ENCODE measurements at places on chromosomes 2 and 18.

- DNase-seq, result no peak
Measured at GRCh38 chr2:216478151-216478550, 20.5 kb upstream of the RPL37A start.

DNA sequence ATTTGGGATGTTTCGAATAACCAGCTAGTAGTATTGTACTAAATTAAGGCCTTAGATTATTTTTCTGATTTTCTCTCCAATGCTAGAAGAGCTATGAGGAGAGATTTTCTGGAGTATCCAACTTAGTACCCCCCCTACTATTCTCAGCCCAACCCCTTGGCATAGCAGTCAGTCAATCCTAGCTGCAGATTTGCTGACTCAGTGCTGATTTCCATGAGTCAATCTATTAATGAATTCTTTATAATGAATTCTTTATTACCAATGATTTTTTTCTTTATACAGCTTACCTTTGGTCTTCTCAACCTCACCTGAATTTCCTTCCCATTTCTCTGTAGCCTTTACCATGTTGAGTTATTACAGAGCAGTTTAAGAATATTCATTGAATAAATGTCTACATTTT lies 192.8 kb upstream of the ETAA1 start:
- no peak for DNase-seq

DNA sequence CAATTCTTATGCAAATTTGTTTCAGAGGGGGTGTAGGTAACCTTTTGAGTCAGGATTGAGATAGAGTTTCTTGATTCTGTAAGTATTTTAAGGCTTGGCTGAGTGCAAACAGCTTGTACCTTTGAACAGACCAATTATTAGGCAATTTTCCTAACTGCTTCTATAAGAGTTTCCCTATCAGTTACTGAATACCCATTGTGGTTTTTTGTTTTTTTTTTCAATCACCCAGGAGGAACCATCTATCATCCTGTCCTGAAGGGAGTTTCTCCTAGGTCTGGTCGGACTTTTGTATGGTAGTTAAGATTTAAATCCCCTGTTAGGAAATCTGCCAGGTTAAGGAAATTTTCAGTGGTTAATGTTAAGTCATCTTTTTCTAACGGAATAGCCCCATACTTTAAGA lies 319.4 kb upstream of the SLC39A10 start:
- DNase-seq, result no peak

DNA sequence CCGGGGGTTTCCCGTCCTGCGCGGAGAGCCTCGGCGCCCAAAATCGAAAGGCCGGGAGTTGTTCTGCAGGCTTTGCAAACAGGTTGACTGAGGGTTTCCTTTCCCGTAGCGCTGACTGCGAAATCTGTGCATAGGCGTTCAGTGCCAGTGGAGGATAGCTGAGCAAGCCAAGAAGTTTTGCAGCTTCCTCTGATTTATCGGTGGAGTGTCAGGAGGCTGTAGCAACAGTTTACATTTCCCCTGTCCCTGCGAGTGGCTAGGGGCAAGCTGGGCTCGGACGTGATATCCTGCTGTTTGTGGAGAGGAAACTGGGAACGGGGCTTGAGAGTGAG lies 694 bp downstream of the THSD7B start:
- no peak for DNase-seq

DNA sequence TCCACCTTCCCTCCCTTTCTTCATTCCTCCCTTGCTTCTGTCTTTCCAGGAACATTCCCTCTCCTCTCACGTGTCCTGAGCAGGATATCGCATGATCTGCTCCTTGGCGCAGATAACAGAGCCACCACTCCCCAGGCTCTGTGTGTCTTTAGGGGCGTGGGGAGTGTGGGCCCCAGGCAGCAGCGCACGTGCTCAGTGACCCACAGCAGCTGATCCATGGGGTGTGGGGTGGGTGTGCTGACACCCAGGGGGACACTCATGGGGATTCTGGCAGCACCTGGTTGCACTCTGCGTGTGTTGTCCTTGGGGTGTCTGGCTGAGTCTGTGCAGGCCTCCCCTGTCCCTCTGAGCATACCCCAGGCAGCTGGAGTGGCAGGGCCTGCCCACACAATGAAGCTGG lies 9.9 kb upstream of the FOSL2 start:
- DNase-seq, result no peak

DNA sequence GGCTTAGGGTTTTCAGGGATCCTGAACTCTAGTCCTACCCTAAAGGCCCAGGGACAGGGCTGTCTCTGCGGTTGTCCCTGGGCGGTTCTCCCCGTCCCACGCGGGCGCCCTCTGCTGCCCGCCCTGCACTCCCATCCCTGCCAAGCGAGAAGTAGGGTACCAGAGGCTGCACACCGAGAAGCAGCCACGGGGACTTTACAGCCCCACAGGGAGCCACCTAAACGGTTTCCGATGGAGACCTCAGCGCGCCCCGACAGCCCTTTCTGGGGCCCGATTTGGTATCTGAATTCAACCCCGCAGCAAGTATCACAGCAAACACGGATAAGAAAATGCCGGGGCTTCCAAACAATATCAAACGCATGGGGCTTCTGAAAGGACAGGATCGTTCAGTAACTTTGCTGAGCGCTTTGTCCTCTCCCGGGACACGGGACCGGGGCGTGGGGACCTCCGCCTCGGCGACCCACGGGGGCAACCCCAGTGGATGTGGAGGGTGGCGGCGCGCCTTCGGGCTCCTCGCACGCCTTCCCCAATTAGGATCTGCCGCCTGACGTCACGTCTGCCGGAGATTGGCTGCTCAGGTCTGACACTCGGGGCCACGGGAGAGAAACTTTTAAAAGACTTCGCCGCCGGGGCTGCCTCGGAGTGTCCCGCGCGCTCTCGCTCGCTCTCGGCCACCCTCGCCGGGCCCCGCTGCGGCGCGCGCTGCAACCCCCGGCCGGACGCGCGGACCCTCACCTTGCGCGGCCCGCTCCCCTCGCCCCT lies at the start of gene LTBP1:
LTBP1 (plus strand) TSS at position 640 of the 762 bp plus-strand sequence. CDS start 372 bp downstream, outside the sequence.
- peak; percentile 25 for DNase-seq

DNA sequence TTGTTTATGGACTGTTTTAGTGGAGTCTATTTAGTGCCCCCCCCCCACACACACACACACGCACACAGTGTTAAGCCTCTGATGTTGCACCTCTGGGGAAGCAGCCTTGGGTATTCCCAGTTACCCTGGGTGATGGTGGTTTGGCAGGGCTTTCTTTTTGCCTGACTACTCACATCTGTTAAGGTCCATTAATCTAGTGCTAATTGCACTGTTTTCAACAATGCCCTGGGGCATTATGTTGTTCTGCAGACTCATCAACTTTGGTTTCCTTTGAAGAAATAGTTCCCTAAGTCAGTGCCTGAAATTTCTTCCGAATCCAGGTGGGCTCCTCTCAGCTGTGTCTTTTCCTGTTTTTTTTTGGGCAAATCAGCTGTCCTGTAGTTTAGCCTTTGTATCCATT lies 34.7 kb downstream of the SPOPL start:
- DNase-seq, result peak; percentile 40

- DNase-seq, result no peak
Measured at GRCh38 chr18:9184998-9185613, 48.5 kb downstream of the ANKRD12 start.

DNA sequence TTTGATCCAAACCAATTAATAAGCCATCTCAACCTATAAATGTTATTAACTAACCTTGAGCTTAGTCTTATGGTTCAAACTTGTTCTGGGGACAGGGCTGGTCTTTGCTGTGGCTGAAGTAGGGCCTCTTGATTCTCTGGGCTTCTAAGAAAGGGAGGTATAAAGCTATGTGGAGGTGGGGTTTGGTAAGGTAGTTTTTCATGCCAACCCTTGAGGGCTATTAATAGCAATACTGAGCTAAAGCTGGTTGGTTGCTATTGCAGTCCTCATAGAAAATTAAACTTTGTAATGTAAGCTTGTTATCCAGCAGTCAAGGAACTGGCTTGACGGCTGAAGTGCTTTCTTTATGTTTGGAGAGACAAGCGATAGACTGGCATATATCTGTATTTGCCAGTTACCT lies 112.1 kb downstream of the RND3 start:
- DNase-seq, result no peak

DNA sequence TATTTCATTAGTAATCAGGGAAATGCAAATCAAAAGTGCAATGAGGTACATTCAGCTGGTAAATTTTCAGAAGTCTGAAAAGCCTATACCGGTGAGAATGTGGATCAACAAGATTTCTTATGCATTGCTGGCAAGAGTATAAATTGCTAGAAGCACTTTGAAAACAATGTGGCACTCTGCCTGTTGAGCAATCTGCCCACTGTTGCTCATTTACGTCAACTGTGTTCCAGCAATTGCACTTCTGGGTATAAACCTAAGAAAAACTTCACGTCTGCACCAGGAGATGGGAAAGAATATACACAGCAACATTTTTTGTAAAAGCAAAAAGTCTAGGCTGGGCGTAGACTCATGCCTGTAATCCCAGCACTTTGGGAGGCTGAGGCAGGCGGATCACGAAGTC lies 40.8 kb downstream of the MTERF4 start:
- DNase-seq, result no peak

DNA sequence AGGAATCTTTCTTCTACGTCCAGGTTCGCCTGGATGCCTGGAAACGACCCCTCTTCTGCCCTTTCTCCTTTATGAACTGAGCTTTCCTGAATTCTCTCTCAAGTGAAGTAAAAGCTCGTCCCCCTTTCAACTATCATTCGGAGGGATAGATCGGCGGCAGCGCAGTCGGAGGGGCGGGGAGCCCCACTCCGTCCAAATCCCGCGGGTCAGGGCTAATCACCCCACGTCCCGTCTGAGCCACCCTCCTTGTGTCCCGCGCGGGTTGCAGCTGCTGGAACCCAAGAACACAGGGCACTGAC lies 367 bp downstream of the FBXO48 start:
- DNase-seq, result no peak

DNA sequence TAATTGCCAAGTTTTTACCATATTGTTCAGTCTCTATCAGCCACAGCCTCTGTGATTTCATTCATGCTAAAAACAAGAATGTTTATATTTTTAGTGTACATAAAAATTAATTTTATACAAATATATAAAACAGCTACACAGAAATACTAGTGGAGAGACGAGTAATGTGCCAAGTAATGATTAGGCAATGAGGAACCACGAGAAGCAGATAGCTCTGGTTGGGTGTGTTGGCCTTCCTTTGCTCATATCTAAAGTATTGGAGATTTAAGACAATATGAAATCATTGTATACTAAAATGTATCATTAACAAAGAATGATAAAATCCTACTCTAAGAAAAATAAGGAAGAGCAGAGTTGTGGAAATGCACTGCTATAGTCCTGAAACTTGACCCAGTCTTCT lies 326.7 kb downstream of the AGAP1 start:
- DNase-seq, result no peak
